ENCODE measurements at places on chromosomes 6 and 20. TPM values are rescaled to one million over a fixed set of nuclear protein-coding genes. Genes with fewer than 3 reads are reported as not detected.

The SYNDIG1 gene
- total RNA-seq = not detected

GRCh38 chr6:97665446-97665845 is 382.4 kb upstream of the MMS22L start:
- H3K27me3 ChIP-seq = no peaks in the 10 kb centered on the region
- no peak for DNase-seq
- H3K27ac ChIP-seq = no peak overlapping the region
- no peak overlapping the region for H3K4me3 ChIP-seq
- no peaks in the 10 kb centered on the region for H3K36me3 ChIP-seq
- H3K4me1 ChIP-seq = no peaks in the 10 kb centered on the region

DNA sequence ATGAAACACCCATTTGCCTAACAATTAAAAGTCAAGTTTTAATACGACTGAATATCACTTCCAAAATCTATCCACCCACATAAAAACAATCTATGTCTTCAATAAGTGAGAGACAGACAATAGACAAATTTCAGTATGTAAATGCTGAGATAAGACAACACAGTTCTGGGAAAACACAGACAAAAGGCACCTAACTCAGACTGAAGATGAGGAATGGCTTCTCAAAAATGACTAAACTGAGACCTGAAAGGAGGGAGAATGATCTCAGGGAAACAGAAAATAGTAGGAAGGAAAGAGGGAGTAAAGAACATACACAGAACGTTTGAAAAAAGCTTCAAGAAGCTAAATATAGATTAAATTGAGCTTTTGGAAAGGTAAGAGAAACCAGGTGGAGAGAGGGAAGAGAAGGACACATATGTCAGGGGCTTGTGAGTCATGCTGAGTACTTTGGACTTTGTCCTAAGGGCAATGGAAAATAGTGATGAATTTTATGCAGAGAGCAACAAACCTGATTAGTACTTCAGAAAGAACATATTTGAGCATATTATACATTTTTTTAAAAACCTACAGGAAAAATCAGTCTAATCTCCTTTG is 16.1 kb downstream of the LMBRD1 start:
- H3K36me3 ChIP-seq = peaks cover 19% of the 10 kb centered on the region
- no peaks in the 10 kb centered on the region for H3K27me3 ChIP-seq
- no peak for DNase-seq

The TAP2 gene
- total RNA-seq = 167 TPM

DNA sequence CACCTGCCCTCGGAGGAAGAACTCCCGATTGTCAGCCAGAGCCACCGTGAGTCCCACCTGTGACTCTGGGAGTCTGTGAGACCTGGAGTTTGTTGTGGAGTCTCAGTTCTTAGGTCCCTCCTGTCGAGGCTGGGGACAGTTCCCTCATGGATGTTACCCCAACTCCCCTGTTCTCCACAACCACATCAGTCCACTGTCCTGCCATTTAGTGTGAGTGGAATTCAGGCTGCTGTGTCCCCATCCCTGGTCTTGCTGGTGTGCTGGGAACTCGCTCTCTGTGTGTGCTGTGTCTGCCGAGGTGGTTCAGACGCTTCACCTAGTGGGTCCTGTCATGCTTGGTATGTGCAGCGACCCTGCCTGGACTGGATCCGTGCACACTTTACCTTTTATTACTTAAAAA is 163.2 kb downstream of the DTNBP1 start:
- H3K27me3 ChIP-seq = peaks cover 1% of the 10 kb centered on the region
- H3K4me3 ChIP-seq = no peak overlapping the region
- no peak for DNase-seq
- peaks cover 40% of the 10 kb centered on the region for H3K36me3 ChIP-seq

- H3K27ac ChIP-seq = no peak overlapping the region
- peaks cover 58% of the 10 kb centered on the region for H3K36me3 ChIP-seq
- DNase-seq = no peak
- H3K4me1 ChIP-seq = peaks cover 51% of the 10 kb centered on the region
- no peak overlapping the region for H3K4me3 ChIP-seq
Observed at GRCh38 chr20:62137092-62137384, 6.2 kb downstream of the PSMA7 start.

DNA sequence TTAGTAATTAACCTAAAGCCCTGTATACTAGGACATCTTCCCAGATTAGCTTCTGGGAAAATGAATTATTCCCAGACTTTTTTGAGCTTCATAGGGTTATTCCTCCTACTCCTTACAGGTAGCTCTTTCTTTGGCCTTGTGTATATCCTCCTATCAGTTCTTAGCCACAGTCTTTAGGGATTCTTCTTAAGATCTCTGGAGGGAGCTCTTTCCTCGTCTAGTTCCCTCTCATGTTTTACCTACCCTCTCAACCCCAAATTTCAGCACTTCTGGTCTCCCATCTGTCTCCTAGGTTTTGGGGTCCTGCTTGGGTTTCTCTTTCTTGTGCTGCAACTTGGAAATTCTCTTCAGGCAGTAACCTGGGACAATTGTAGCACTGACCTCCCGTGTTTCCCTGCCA is 46.4 kb upstream of the SLC35B3 start:
- H3K27me3 ChIP-seq = peaks cover 2% of the 10 kb centered on the region
- DNase-seq = no peak
- no peak overlapping the region for H3K27ac ChIP-seq

GRCh38 chr20:53658973-53659372 is 65.3 kb upstream of the ZNF217 start:
- no peak overlapping the region for H3K4me3 ChIP-seq
- no peak overlapping the region for H3K27ac ChIP-seq
- DNase-seq = no peak
- H3K27me3 ChIP-seq = no peaks in the 10 kb centered on the region
- no peaks in the 10 kb centered on the region for H3K36me3 ChIP-seq

DNA sequence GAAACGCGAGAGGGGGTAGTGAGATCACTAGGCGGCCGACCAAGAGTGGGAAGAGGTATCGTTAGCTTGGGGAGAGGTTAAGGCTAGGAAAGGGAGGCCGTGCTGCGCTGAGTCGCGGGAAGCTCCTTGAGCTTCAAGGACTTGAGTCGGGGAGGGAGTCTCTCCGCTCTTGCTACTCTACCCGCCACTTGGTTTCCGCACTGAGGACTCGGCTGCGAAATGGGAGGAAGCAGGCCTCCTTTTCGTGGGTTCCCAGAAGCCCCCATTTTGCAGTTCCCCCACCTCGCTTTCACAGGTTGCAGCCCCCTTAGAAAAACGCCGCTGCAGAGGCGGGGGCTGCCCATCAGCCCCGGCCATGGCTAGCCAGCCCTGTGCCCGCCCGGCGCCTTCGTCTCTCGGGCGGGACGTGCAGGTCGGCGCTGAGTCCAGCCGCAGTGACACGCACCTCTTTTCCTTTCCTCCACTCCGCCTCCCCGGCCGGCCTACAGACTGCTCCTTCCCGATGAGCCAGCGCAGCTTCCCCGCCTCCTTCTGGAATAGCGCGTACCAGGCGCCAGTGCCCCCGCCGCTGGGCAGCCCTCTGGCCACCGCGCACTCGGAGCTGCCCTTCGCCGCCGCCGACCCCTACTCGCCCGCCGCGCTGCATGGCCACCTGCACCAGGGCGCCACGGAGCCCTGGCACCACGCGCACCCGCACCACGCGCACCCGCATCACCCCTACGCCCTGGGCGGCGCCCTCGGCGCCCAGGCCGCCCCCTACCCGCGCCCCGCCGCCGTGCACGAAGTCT is 4.9 kb downstream of the VGLL2 start:
- H3K4me1 ChIP-seq = peaks cover 4% of the 10 kb centered on the region
- DNase-seq = no peak
- no peak overlapping the region for H3K4me3 ChIP-seq

- peaks cover 20% of the 10 kb centered on the region for H3K36me3 ChIP-seq
- peak overlapping the region; percentile 53 for H3K27ac ChIP-seq
- no peak for DNase-seq
- H3K4me3 ChIP-seq = peak overlapping the region; percentile 8
- no peaks in the 10 kb centered on the region for H3K27me3 ChIP-seq
Observed at GRCh38 chr6:135021310-135022049, 33.1 kb downstream of the HBS1L start.

- peaks cover 41% of the 10 kb centered on the region for H3K27me3 ChIP-seq
- no peaks in the 10 kb centered on the region for H3K4me1 ChIP-seq
- no peak overlapping the region for H3K4me3 ChIP-seq
- H3K36me3 ChIP-seq = no peaks in the 10 kb centered on the region
- no peak for DNase-seq
- no peak overlapping the region for H3K27ac ChIP-seq
Observed at GRCh38 chr20:1897965-1898464, 2.8 kb downstream of the SIRPA start.

GRCh38 chr20:10060226-10060625 is 25.4 kb downstream of the ANKEF1 start:
- H3K27ac ChIP-seq = no peak overlapping the region
- H3K4me1 ChIP-seq = peaks cover 4% of the 10 kb centered on the region
- H3K36me3 ChIP-seq = no peaks in the 10 kb centered on the region
- no peak overlapping the region for H3K4me3 ChIP-seq

GRCh38 chr6:158353883-158354877 is 41.9 kb downstream of the TULP4 start:
- H3K27ac ChIP-seq = no peak overlapping the region
- DNase-seq = no peak
- peaks cover 22% of the 10 kb centered on the region for H3K4me1 ChIP-seq

The GCNT2 gene
- total RNA-seq = 3.0 TPM

The NMBR gene
- total RNA-seq = not detected

- H3K36me3 ChIP-seq = no peaks in the 10 kb centered on the region
- DNase-seq = no peak
- H3K4me3 ChIP-seq = no peak overlapping the region
- H3K27ac ChIP-seq = no peak overlapping the region
- H3K4me1 ChIP-seq = no peaks in the 10 kb centered on the region
Observed at GRCh38 chr20:7193681-7194080, 426.2 kb downstream of the BMP2 start.

The SLC13A3 gene
- 0.24 TPM for total RNA-seq

The BPIFB4 gene
- not detected for total RNA-seq

The PCED1A gene
- total RNA-seq = 24.0 TPM

DNA sequence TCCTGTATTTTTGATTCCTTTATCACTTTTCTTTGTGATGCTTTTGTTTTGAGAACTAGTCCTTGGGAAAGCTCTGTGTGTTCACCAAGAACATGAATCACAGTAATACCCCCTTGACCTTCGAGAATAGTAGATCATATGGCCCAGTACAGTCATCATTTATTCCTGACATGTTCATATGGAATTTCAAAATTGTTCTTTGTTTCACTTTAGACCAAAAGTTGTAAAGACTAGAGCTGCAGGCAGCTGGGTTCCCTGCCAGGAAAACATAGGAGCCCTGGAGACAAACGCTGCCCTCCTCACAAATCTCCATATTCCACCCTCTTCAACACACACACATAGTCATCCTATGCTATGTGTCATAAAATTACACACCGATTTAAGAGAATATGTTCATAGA is 621.2 kb upstream of the EYS start:
- no peak overlapping the region for H3K27ac ChIP-seq
- no peaks in the 10 kb centered on the region for H3K4me1 ChIP-seq
- no peaks in the 10 kb centered on the region for H3K36me3 ChIP-seq
- no peak overlapping the region for H3K4me3 ChIP-seq

GRCh38 chr6:73393278-73393677 is 1.4 kb upstream of the DDX43 start:
- no peaks in the 10 kb centered on the region for H3K27me3 ChIP-seq
- no peak overlapping the region for H3K27ac ChIP-seq
- H3K4me3 ChIP-seq = no peak overlapping the region
- peaks cover 19% of the 10 kb centered on the region for H3K4me1 ChIP-seq
- peaks cover 3% of the 10 kb centered on the region for H3K36me3 ChIP-seq
- DNase-seq = no peak

DNA sequence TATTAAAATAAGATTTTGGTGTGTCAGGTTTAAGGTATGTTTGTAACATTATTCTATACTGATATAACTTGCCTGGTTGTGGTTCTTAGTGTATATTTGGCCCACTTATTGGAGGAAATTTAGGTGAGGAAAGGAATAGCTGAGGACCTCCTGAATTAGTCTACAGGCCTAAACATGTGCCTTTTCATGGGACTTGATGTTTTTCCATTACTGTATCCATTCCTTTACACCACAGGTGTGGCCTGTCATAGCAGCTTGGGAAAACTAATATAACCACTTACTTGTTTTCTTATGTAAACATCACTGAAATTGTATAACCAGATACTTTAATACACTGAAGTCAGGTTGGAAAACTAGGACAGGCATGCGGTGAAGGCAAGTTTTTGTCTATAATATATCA is 27.6 kb downstream of the BCKDHB start:
- no peak overlapping the region for H3K4me3 ChIP-seq
- DNase-seq = no peak
- H3K36me3 ChIP-seq = peaks cover 1% of the 10 kb centered on the region
- H3K4me1 ChIP-seq = no peaks in the 10 kb centered on the region
- no peaks in the 10 kb centered on the region for H3K27me3 ChIP-seq

The ANGPT4 gene
- total RNA-seq = not detected

GRCh38 chr6:118772886-118773285 is 121.1 kb upstream of the ASF1A start:
- peaks cover 38% of the 10 kb centered on the region for H3K4me1 ChIP-seq
- H3K27me3 ChIP-seq = no peaks in the 10 kb centered on the region
- no peak for DNase-seq
- H3K4me3 ChIP-seq = no peak overlapping the region
- H3K36me3 ChIP-seq = peaks cover 1% of the 10 kb centered on the region

GRCh38 chr6:38138374-38138773 is 318.8 kb downstream of the ZFAND3 start:
- no peak for DNase-seq
- H3K27me3 ChIP-seq = no peaks in the 10 kb centered on the region
- no peaks in the 10 kb centered on the region for H3K4me1 ChIP-seq
- no peak overlapping the region for H3K4me3 ChIP-seq

GRCh38 chr6:7896465-7896987 is 14.1 kb downstream of the TXNDC5 start:
- no peak overlapping the region for H3K4me3 ChIP-seq
- no peak overlapping the region for H3K27ac ChIP-seq
- peaks cover 56% of the 10 kb centered on the region for H3K36me3 ChIP-seq
- H3K4me1 ChIP-seq = no peaks in the 10 kb centered on the region
- no peak for DNase-seq

DNA sequence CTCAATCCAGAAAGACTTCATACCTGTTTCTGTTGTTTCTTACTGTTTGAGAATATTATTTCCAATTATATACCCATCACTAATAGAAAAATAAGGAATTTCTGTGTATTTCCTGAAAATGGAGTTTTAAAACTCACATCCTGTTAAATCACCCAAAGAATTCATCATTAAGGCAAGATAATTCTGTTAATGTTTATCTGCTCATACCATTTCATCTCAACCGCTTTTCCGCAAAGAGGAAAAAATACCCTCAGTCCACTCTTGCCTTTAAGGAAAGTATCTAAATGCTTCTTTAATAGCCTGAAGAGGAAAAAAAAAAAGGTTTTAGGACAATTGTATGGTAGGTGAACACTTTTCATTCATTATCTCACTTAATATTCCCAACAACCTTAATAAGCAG is 7.3 kb downstream of the TPMT start:
- DNase-seq = no peak
- no peak overlapping the region for H3K27ac ChIP-seq
- H3K4me3 ChIP-seq = no peak overlapping the region

The PRR18 gene
- total RNA-seq = not detected

- no peak overlapping the region for H3K4me3 ChIP-seq
- no peaks in the 10 kb centered on the region for H3K27me3 ChIP-seq
- H3K36me3 ChIP-seq = peaks cover 53% of the 10 kb centered on the region
Observed at GRCh38 chr6:152150196-152150595, 342.7 kb downstream of the ESR1 start.

GRCh38 chr6:33139596-33140206 is 52.6 kb downstream of the COL11A2 start:
- DNase-seq = no peak
- peaks cover 13% of the 10 kb centered on the region for H3K4me1 ChIP-seq
- H3K27me3 ChIP-seq = peaks cover 15% of the 10 kb centered on the region
- no peaks in the 10 kb centered on the region for H3K36me3 ChIP-seq
- H3K27ac ChIP-seq = no peak overlapping the region
